Jurkat, Clone E6-1 (cell line): ENCODE measurements at places on chromosomes 3 and 15.

DNA sequence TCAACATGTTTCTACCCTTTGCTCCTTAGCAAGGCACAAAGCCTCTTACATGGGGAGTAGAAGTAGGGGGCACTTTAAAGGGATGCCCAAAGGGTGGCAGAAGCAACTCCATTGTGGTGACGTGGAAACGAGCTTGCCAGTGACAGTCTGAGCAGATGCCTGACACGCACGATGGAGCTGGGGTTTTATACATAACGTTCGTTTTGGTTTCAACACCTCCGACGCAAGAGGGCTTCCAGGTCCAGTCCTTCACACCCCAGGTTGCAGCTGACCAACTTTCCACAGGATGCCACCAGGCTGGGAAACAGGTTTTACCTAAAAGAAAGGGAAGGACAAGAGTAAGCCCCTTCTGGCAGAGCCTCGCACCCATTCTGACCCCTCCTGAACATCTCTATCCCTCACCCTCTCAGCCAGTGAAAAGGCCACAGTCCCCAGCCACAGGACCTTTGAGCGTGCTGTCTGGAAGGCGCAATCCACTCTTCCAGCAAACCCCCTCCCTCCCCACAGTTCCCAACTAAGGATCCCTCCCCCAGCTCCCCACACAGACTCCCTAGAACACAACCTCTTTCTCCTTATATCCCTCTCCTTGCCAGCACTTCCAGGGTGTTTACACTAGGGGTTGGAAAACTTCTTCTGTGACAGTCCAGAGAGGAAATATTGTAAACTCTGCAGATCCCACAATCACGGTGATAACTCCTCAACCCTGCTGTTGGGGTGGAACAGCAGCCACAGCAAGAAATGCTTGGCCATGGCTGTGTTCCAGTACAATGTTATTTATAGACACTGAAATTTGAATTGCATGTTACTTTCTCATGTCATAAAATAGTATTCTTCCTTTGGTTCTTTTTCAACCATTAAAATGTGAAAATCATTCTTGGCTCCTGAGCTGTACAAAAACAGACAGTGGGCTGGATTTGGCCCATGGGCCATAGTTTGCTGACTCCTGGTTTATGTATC is 36.2 kb downstream of the FAM174B start:
- no peak for DNase-seq

DNA sequence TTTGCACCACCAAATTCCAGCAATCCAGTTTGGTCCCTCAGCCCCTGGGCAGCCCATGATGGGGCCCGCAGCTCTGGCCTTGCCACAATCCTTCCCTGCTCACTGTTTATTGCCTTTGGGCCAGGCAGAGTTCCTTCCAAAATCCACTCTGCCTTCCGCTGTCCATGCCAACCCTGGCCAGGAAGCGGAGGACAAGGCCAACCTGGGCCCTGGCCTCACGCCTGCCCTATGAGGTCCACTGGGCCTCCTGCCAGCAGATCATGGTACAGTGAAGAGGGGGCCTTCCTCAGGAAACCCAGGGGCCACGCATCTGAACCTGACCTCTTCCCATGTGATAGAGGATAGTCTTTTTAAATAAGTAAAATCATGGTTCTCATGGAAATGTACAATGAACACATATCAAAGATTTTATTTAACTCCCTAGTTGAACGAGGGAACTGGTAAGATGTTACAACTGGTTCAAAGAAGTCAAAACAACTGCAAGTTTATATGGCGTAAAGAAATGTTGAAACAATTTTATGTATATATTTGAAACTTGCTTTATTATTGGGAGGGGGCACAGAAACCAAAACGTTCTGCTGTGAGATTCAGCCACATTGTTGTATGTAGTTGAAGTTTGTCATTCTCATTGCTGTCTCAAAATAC is 95.8 kb upstream of the TNFAIP8L3 start:
- no peak for DNase-seq

- DNase-seq, result no peak
Measured at GRCh38 chr3:149007567-149008257, 16.4 kb downstream of the GYG1 start.

GRCh38 chr3:193960487-193961274 is 175.3 kb upstream of the HES1 start:
- no peak for DNase-seq

- no peak for DNase-seq
Measured at GRCh38 chr3:141969711-141970110, 93.3 kb downstream of the ATP1B3 start.

DNA sequence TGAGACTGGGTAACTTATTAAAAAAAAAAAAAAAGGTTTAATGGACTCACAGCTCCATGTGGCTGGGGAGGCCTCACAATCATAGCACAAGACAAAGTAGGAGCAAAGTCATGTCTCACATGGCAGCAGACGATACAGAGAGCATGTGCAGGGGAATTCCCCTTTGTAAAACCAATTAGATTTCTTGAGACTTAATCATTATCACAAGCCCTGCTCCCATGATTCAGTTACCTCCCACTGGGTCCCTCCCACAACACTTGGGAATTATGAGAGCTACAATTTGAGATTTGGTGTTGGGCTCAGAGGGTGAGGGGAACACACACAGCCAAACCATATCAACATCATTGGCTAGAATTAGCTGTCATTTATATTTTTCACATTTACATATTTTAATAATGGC is 221.0 kb downstream of the RSRC1 start:
- DNase-seq, result no peak

GRCh38 chr3:155185631-155186071 is 105.5 kb downstream of the MME start:
- no peak for DNase-seq

GRCh38 chr3:149085828-149086231 is 503 bp downstream of the HLTF start:
- peak; percentile 39 for DNase-seq

DNA sequence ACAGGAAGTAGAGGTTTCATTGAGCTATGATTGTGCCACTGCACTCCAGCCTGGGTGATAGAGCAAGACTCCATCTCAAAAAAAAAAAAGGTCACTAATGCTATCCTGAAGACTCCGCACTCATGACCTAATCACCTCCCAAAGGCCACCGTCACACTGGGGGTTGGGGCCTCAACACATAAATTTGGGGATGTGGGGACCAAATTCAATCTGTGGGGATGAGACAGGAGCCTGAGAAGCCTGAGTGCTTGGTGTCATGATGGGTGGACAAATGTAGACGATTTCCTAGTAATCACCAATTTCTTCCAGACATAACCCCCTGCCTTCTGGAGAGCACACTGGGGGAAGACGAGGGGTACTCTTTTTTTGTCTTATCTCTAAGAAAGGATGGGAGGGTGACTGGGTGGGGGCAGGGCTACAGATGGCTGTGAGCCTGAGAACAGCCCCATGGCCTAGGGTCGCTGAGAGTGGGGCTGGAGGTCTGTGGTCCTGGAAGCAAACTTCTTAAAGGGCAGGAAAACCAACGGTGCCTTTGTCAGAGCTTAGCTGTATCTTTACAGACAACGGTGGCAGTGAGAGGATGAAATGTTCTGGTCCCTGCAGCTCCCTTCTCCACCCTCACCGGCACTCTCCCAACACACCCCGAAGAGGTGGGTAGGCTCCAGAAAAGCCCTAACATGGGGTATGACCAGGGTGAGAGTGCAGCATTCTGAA is 16.6 kb upstream of the KLF13 start:
- no peak for DNase-seq
